NAMALWA (cell line): ENCODE measurements at places on chromosomes 4 and X.

DNA sequence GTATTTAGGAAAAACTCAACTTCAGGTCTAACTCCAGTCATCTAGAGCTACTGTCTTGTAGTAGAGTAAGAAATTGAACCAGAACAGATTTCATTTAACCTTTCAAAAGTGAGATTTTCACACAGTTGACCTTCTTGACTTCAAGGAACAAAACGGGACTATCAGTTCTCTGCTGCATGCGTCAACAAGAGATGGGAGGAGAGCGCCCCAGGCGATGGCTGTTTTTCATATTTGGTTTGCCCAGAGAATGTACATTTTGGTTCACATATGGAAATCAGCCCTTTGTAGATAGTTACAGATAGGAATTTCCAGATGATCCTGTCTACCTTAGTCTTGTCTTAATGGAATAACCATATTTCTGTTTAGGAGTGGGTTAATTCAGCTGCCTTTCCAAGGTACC lies 158.1 kb downstream of the POLA1 start:
- no peak for DNase-seq

DNA sequence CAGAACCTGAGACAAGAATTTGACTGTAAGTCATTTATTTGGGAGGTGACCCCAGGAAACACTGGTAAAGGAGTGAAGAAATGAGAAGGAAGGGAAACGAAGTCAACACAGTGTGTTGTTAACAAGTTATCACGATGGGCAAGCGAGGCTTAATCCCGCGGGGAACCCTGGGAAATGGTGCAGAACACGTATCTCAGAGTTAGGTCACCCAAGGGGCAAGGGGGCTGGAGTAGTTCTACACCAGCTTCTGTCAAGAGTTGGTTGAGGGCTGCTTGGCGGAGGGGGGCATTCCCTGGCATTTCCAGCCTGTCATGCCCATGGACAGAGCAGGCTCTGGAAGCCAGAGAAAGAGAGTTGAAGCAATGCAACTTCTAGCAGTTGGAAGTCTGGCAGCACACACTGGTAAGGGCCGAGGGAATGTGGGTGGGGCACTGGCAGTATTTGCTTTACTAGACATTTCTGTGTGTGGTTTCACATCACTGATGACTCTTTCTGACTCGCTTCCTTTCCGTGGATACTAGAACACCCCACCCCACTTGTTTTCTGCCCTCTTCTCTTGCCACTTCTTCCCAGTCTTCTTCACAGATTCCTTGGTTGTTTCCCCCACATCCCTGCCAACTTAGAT lies 52.2 kb upstream of the ADGRG2 start:
- no peak for DNase-seq

GRCh38 chrX:14497184-14497666 lies 32.1 kb upstream of the GLRA2 start:
- DNase-seq = peak; percentile 13

DNA sequence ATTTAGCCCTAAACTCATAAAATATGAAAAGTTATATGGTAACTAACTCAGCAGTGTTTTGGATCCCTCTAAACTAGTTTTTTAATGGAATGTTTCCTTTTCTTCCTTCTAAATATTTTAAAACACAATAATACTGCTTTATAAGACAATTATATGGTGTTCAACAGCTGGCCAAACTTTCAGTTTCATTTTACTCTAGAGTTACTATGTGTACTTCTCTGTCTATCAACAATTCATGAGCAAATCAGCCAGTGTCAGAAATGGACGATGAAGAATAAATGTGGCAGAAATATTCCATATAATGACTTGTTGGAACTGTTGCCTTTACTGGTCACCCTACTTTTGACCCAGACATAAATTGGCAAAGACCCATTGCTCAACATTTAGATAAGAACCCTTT lies 64.8 kb upstream of the CXXC4 start:
- no peak for DNase-seq

DNA sequence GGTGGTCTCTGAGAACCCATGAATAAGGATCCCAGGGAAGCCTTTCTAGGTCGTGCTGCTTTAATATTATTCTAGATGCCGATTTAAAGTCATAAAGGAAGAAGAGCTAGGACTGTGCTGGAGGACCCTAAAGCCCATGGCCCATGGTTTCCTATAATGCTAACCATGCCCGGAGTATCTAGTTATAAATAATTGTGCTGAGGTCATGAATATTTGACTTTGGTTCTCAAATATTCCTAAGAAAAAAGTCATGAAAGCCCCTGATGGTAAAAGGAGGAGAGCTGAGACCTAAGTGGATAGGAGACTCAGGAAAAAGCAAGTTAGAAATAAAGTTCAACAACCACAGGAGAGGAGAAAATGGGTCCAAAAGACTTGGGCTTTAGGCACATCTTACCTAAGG lies 132.0 kb downstream of the TBL1X start:
- DNase-seq = no peak

- peak; percentile 17 for DNase-seq
Measured at GRCh38 chr4:98828801-98829200, 100.1 kb downstream of the EIF4E start.

GRCh38 chrX:149982310-149982709 lies 44.0 kb upstream of the EOLA2 start:
- DNase-seq = no peak

GRCh38 chr4:128564081-128564630 lies 245.3 kb upstream of the JADE1 start:
- no peak for DNase-seq

- DNase-seq = peak; percentile 49
Measured at GRCh38 chr4:163613383-163613782, 118.9 kb downstream of the TMA16 start.

- no peak for DNase-seq
Measured at GRCh38 chrX:149881081-149881711, at the start of gene MAGEA8. MAGEA8 (plus strand) TSS chrX:149881183; CDS start chrX:149884273, 3,090 bp downstream.

GRCh38 chr4:146260521-146260920 lies 46.2 kb downstream of the REELD1 start:
- DNase-seq = no peak

DNA sequence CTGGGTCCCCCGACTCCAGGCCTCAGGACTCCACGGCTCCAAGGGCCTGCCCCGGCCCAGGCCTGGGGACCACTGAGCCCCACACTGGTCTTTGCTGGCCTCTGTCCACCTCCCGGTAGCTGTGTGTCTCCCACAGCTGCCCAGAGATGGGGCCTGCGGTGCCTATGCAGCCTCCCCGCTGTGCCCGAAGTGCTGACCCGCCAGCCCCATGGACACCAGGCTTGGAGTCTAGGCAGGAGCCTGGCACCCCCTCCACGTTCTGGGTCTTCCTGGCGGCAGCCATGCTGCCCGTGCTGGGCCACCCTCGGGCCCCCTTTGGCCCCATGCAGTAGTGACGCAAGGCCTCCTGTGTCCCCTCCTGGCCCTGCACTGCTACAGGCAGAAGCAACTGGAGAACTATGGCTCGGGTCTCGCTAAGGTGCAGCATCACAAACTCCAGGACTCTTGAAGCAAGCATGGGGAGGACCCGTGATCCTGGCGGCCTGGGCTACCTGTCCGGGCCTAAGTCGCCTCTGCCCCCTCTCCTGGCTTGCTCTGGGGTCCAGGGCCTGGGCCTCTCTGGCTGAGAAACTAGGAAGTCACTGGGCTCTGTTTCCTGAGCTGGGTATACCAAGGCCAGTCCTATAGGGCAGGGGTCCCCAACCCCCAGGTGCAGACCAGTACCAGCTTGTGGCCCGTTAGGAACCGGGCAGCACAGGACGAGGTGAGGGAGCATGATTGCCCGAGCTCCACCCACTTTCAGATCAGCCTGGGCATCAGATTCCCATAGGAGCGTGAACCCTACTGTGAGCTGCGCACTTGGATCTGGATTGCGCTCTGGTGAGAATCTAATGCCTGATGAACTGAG lies 917 bp downstream of the MYL5 start:
- DNase-seq = peak; percentile 31

DNA sequence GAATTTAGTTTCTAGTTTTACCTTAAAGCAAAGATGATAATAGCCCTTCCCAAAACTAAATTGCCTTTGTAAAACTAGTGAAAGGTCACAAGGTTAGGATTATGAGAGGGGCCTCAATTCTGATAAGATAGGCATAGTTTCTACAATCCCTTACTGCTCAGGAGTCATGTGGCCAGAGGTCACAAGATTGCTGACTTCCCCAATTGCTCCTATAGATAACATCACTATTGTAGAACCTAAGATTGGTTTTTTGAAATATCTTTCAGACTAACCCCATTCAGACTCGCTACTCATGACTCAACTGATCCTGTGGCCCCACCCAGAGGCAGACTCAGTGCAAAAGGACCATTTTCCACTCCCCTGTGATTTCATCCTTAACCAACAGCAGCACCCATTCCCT lies 70.3 kb downstream of the SCD5 start:
- DNase-seq = no peak

DNA sequence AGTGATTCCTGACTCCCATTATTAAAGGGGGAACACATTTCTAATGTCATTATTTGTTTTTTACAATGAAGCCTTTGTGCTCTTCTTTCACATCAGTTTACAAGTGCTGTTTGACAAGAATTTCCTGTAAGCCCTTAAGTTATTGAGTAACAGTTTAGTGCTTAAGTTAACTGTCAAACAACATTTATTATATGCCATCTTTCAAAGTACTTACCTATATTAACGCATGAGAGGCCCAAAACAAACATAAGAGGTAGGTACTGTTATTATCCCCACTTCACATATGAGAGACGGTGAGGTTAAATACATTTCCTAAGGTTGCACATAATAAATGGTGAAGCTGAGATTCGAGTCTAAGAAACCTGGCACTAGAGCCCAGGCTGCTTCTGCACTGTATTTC lies 56.0 kb upstream of the MAGED1 start:
- no peak for DNase-seq

DNA sequence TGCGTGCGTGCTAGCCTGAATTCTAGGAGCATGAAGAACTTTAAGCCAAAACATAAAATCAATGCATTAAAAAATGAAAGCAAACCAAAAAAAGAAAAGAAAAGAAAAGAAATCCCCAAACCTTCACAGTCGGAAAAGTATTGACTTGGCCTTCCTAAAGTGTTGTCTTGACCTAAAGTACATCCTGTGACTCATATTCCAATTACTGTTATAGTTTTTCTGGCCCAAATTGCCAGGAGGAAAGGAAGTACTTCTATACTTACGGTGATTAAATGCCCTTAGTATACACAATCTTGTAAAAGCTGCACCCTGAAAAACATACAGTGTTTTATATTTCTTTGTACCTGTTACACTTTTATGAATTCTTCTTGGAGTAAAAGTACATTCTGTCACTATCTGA lies 512.8 kb downstream of the ANKRD50 start:
- DNase-seq = no peak

GRCh38 chr4:20192736-20193135 lies 59.0 kb upstream of the SLIT2 start:
- no peak for DNase-seq

- DNase-seq = no peak
Measured at GRCh38 chr4:15677507-15677988, 4.1 kb upstream of the FAM200B start.

GRCh38 chr4:101958547-101958946 lies 168.0 kb downstream of the BANK1 start:
- DNase-seq = no peak

DNA sequence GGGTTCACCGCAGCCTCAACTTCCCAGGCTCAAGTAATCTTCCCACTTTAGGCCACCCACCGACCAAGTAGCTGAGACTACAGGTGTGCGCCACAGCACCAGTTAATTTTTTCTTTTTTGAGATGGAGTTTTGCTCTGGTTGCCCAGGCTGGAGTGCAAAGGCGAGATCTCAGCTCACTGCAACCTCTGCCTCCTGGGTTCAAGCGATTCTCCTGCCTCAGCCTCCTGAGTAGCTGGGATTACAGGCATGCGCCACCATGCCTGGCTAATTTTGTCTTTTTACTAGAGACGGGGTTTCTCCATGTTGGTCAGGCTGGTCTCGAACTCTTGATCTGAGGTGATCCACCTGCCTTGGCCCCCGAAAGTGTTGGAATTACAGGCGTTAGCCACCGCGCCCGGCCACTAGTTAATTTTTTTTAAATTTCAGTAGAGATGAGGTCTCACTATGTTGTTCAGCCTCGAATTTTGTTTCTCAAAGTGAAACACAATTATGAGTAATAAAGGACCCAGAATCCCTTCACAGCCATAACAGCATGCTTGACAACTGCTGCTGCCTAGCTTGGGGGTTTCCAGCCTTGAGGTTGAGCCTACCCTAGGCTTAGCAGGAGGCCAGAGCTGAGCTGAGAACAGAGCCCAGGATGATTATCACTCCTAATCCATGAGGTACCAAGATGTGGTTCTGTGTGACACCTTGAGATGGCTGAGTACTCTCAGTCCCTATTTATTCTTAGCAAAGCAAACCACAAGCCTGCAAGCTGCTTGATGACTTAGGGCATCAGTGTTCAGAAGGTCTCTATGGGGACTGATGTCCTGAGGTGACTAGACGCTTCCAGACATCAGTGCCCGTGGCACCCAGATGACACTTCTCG lies 41.6 kb upstream of the NKRF start:
- no peak for DNase-seq

DNA sequence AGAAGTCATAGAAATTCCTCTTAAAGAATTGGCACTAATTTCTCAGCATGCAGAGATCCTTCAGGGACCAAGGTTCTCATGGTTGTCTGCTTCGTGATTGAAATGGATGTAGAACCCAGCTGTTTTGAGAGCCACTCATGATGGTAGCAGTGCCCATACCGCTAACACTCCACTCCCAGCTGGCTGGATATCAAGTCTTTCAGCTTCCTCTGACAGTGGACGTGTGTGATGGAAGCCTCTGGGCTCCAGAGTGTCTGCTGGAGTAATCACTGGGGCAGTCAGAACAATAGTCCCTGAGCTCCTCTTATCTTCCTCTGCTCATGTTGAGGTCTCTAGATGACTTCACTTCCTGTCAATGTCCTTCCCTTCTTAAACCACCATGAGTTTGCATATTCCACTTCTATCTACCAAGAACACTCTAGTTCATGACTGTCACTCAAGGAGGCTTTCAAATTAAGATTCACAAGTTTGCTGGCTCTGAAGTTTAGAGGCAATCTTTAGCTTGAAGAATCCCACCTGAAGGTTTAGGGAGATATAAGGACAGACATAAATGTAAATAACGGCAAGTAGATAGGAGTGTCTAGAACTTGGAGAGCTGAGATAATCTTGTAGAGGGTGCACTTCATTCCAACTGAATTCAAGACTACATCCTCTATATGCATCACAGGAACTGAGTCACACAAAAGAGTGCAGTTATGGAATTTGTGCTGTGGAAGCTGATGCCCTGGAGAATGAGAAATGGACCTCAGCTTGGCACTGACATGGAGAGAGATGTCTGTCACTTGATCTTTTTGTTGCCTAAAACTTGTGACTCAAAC lies 64.5 kb upstream of the WDR1 start:
- peak; percentile 12 for DNase-seq

- DNase-seq = no peak
Measured at GRCh38 chrX:71365356-71365874, 742 bp upstream of the TAF1 start.

DNA sequence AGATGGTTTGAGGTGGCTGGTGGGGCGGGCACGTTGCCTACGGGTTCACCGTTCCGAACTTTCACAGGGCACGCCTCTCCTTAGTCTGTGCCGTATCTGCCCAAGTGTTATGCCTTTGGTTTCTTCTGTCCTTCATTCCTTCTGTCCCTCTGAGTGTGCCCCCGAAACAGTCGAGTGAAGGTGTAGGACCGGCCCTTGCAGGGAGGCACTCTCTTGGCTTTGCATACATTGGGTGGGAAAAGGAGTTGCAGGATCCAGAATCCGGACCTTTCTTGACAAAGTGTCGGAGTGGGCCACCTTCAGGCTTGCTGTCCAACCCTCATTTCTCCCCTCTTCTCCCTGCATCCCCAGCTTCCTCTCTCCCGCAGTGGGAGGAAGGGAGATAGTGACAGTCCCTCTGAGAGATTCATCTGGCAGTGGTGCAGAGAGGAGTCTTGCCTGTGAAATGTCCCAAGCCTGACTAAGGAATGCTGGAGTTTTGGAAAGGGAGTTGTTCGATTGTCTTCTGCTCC lies 569 bp downstream of the ARFIP1 start:
- peak; percentile 78 for DNase-seq
